ENCODE measurements at places on chromosomes 5 and 9. TPM values are rescaled to one million over a fixed set of nuclear protein-coding genes. Genes with fewer than 3 reads are reported as not detected.

DNA sequence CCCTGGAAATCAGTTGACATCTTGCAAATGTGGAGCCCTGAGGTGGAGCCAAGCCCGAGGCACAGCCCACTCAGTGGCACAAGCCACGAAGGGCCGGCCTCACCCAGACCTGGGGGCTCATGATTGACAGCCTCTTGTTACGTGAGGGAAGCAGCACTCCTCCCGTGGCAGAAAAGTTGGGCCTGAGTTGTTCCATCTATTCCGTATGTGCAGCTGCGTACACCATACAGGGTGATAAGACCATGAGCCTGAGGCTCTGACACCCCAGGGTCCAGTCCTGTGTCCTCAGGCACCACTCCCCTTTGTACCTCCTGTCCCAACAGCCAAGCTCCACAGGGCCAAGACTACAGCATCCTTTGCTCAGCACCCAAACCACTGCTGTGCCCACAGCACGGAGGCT, 1.9 kb upstream of the ORM2 start:
- no peaks in the 10 kb centered on the region for H3K27me3 ChIP-seq
- no peak overlapping the region for H3K27ac ChIP-seq
- H3K4me1 ChIP-seq: no peaks in the 10 kb centered on the region
- no peaks in the 10 kb centered on the region for H3K36me3 ChIP-seq
- DNase-seq: no peak

DNA sequence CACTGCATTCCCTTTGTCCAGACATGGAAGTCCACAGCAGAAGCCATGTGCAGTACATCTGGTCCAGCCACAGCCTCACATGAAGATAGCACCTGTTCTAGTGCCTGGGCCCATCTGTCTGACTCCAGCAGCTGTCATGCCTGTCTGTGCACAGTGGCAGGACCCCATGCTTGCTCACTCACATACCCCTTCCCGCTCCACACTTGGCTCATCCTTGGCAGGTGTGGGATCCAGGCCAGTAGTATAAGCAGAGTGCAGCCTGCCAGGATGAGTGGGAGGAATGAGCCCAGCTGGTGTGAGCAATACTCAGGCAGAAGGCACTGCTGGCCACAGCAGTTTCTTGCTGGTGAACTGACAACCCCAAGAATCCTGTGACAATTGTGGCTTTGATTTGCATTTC, 168.0 kb downstream of the PRDM9 start:
- no peak overlapping the region for H3K4me3 ChIP-seq
- no peaks in the 10 kb centered on the region for H3K36me3 ChIP-seq
- H3K4me1 ChIP-seq: no peaks in the 10 kb centered on the region
- H3K27me3 ChIP-seq: no peaks in the 10 kb centered on the region

DNA sequence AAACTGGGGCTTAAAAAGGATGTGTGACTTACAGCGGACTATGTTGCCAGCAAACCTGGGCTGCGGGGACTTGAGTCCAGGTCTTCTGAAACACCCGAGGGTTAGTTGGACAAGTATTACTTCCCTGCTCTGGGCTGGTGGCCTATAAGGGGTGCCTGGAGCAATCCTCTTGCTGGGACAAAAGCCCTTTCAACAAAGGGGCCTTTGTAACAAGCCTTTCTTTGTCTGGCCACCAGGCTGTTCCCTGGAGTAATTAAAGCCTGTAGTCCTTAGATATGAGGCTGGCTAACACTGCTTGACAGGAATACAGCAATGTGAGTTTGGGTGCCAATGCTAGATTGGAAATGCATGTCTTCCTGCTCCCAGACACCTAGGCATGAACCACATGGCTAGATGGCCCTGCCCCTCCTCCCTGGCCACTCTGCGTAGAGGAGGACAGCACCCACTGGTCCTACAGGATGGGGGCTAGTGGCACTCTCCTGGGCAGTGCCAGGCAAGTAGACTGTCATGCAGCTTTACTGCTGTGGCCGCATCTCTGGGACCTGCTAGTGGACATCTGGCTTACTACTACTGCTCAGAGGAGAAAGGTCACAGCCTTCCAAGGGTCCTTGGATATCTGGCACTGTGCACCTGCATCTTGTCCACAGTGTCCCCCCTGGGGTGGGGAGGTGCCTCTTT, 343.1 kb downstream of the ZSWIM6 start:
- no peak overlapping the region for H3K4me3 ChIP-seq
- H3K27ac ChIP-seq: no peak overlapping the region
- peak; percentile 18 for DNase-seq

Gene SYK
- 5.6 TPM for polyA plus RNA-seq

- H3K27ac ChIP-seq: no peak overlapping the region
- DNase-seq: no peak
- no peaks in the 10 kb centered on the region for H3K27me3 ChIP-seq
- H3K4me3 ChIP-seq: no peak overlapping the region
- no peaks in the 10 kb centered on the region for H3K36me3 ChIP-seq
Measured at GRCh38 chr5:15243301-15244020, 256.5 kb upstream of the FBXL7 start.

GRCh38 chr5:129096382-129096991, 1.9 kb downstream of the ISOC1 start:
- H3K27me3 ChIP-seq: no peaks in the 10 kb centered on the region
- H3K4me1 ChIP-seq: peaks cover 3% of the 10 kb centered on the region
- no peak for DNase-seq
- H3K27ac ChIP-seq: no peak overlapping the region

DNA sequence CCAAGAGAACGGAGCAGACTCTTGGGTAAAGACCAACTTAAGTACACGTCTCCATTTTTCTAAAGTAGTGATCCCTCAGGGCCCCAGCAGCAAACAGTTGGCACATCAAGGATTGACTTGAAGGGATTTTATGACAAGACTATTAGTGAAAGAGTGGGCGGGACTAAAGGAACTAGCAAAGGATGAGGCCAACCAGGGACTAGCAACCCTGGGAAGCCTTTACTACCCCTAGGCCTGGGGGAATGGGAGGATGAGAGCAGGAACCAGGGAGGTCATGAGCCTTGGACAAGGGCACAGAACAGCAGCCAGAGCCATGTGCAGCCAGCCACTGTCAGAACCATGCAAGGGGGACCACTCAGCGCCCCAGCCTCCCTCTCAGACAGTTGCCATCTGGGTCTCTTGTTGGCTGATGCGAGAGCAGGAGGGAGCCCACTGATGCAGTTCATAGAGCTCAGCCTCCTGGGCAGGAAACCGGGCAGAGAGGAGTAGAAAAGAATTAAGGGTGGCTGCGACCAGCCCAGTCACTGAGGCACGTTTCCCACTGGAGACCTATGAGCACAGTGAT, 28.1 kb downstream of the TGFBI start:
- DNase-seq: no peak
- H3K27ac ChIP-seq: peak overlapping the region; percentile 81
- peaks cover 18% of the 10 kb centered on the region for H3K4me1 ChIP-seq
- no peak overlapping the region for H3K4me3 ChIP-seq

DNA sequence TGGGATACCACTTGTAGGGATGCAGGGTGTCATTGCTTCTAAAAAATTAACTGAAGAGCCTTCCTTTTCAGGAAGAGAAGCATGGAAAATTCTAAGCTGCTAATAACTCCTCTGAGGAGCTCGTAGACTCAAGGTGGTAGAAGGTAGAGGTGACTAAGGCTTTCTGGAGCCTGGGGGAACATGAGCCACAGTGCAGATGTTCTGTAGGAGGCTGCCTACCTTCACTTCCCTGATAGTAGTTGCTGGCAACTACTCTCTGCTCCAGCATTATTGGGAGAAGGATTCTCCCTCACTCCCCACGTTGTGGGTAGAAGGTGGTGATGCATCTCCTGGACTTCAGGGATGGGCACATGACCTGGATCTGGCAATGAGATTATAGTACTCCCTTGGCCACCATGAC, 86.7 kb upstream of the STARD4 start:
- H3K27ac ChIP-seq: no peak overlapping the region
- DNase-seq: no peak
- no peaks in the 10 kb centered on the region for H3K36me3 ChIP-seq
- H3K4me3 ChIP-seq: no peak overlapping the region

GRCh38 chr5:116381201-116381600, 193.4 kb downstream of the SEMA6A start:
- no peaks in the 10 kb centered on the region for H3K36me3 ChIP-seq
- H3K4me3 ChIP-seq: no peak overlapping the region
- no peaks in the 10 kb centered on the region for H3K27me3 ChIP-seq
- no peak for DNase-seq
- H3K4me1 ChIP-seq: peaks cover 19% of the 10 kb centered on the region

- peak overlapping the region; percentile 87 for H3K27ac ChIP-seq
- H3K4me1 ChIP-seq: peaks cover 16% of the 10 kb centered on the region
- no peaks in the 10 kb centered on the region for H3K36me3 ChIP-seq
Measured at GRCh38 chr9:115115924-115116323, 2.0 kb downstream of the TNC start.

DNA sequence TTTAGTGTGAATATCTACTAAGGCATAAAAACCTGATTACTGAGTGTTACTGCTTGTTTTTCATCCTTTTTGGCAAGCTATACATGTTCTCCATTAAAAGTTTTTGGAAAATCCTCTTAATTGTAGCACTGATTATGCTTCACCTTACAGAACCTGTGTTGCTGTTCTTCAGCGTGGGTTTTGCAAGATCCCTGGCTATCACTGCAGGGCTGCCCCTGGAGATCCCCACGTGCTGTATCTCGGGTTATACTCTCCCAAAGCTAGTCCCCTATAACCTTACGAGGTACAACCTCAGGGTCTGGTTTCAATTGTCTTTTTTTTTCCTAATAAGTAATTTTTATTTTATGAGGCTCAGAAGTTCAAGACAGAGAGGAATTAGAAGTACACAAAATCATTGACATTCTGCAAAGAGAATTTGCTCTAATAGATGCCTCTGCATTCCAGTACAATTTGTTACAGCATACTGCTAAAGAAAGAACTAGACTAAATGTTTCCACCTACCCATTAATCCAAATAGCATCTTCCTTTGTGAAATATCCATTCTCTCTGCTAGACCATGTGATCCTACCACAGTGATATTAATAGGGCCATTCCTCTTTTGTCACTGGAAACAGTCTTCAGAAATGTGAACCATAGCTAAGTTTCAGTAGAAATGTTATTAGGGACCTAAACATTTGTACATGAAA, 25.8 kb upstream of the CAMK4 start:
- no peaks in the 10 kb centered on the region for H3K4me1 ChIP-seq
- peak; percentile 25 for DNase-seq
- no peaks in the 10 kb centered on the region for H3K36me3 ChIP-seq
- H3K4me3 ChIP-seq: no peak overlapping the region
- H3K27me3 ChIP-seq: no peaks in the 10 kb centered on the region

Data from spinal cord (tissue), 10 donors.